ENCODE measurements at places on chromosomes 1 and 21.

DNA sequence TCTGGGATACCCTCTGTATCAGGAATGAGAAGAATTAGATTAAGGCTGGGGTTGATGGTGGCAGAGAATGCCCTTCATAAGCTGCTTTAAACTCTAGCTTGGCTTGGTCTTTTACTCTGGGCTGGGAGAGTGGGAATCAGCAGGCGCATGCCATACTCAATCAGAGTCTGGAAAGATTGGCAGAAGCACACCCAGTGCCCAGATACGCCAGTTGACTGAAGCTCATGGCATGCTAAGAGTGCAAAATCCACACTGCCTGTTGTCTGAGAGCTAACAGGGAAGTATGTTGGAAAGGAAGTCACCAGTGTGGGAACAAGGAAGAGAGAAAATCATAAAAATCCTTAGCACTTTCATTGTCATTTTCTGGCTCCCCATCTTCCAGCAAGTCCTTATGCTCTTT, 53.0 kb downstream of the HMCN1 start:
- DNase-seq = no peak

- DNase-seq = no peak
These were observed 171.7 kb downstream of the NEK7 start for GRCh38 chr1:198328458-198329032.

DNA sequence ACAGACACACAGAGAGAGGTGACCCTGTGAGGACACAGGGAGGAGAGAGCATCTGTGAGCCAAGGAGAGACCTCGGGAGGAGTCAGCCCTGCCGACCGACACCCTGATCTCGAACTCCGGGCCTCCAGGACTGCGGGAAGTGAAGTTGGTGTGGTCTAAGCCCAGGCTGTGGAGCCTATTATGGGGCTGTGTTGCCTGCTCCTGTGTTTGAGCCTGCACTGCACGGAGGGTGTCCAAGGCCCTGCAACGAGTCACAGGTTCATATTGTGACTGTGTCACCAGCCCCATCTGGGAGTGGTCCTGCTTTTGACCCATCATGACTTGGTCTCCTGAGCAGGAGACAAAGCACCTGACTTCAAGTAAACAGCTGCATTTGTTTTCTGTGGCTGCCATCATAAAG, 186.0 kb upstream of the AJAP1 start:
- DNase-seq = no peak

DNA sequence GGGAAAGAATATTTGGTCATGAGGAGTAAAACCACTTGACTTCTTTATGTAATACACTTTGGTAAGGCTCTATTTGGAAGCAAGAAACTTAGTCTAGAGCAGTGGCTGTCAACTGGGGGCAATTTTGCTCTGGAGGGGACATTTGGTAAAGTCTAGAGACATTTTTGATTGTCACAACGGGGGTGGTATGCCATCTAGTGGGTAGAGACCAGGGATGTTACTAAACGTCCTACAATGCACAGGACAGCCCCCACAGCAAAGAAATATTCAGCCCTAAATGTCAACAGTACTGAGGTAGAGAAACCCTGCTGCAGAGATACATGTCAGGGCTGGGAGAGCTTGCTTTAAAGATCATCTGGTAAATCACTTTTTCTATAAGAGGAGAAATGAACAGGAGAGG, 13.5 kb downstream of the FUCA1 start:
- no peak for DNase-seq

Data from stimulated activated CD4-positive, alpha-beta T cell treated with anti-CD3 and anti-CD28 coated beads, TNF-alpha, amount 100 ng/mL, for 1 hour (primary cell).